SJCRH30 (cell line): ENCODE measurements at places on chromosomes 16 and 17.

DNA sequence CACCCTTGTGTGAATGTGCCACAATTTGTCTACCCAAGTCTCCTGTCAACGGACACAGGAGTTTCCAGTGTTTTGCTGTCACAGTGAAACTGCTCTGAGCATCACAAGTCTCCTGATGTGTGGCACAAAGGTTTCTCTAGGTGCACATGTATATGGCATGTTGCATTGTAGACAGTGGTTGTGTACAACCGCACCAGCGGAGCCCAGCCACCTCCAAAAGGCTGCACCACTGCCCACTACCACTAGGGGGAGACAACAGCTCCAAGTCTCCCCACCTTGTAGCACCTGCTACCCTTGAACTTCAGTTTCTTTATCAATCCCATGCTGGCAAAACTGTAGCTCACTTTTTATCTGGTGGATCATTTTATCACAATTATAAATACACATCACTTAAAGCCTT is 95.5 kb upstream of the ZNF469 start:
- no peak for DNase-seq

DNA sequence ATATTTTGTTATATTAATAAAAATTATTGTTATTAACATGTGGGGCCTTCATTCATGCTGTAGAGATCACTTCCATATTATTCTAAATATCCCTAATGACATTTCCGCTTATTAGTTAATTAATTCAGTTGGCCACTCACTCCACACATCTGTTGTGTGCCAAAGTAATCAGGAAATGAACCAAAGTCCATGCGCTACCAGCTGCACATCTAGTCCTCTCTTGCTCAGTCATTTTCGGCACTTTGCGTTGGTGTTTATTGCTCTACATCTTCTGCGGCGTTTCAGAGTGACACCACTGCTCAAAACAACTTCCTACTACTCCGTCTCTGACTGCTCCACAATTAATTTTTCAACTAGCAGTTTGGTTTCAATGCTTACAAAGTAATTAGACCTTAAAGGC is 101.4 kb upstream of the ZFHX3 start:
- no peak for DNase-seq

- no peak for DNase-seq
These were observed 21.1 kb downstream of the KCTD19 start for GRCh38 chr16:67305216-67306071.

- no peak for DNase-seq
These were observed 111.9 kb downstream of the GSG1L start for GRCh38 chr16:27951489-27952120.

GRCh38 chr16:66266436-66267291 is 99.8 kb upstream of the CDH5 start:
- peak; percentile 80 for DNase-seq

DNA sequence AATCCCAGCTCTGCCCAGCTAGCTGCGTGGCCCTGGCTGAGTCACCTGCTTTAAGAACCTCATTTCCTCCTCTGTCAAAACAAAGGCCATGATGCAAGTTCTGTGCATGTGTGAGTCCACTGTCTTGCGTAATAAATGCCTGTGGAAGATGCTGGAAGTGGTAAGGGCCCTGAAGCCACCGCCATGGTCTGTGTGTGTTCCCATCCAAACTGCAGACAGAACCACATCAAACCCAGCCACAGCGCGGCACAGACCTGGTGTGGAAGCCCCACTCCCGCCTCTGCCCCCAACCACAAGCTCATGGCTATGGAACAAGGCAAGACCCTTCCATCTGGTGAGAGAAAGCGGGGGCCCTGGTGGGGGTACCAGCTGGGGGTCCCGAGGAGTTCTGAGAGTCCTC is 26.0 kb downstream of the NECAB2 start:
- DNase-seq: no peak

GRCh38 chr16:86959091-86959651 is 358.0 kb downstream of the C16orf95 start:
- no peak for DNase-seq

- no peak for DNase-seq
These were observed 218.7 kb downstream of the GSG1L start for GRCh38 chr16:27844826-27845225.

GRCh38 chr16:47774661-47775060 is 313.5 kb downstream of the PHKB start:
- DNase-seq: no peak

GRCh38 chr16:58792188-58792587 is 58.1 kb upstream of the GOT2 start:
- DNase-seq: no peak

DNA sequence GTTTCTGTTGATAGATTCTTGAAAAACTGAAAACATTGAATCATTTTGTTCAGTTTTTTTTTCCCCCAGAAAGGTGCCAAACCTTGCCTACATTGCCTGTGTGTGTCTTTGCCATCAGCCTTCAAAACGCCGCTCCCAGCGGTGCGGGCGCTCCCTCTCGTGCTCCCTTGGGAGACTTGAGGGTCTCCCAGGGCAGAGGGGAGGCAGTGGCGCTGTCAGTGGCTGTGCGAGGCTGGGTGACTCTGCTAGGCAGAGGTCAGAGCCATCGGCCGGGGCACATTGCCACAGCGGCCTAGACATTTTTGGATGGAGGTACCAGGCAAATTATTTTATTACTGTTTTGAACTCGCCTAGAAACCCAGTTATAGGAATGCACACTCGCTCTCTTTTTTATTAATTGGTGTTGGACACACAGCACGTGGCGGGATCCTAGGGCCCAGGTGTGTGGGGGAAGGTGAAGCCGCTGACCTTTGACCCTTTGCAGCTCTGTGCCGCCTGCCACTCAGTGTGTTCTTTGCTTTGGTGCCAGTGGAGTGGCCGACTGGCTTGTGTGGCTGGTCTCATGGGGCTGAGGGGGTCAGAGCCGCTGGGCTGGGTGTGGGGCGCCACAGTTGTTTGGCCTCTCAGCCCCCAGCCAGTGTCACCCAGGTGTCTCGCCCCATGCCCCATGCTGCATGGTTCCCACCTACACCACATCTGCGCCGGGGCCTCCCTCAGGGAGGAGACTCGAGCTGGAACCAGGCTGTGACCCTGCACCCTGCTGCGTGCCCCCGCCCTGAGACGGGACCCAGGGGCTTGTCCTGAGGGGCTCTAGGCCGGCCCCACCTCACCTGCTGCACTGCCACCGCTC is 115.7 kb downstream of the BANP start:
- DNase-seq: no peak

GRCh38 chr17:46785696-46786095 is 32.8 kb downstream of the WNT3 start:
- DNase-seq: no peak

GRCh38 chr17:44287651-44288050 is 19.7 kb upstream of the SLC4A1 start:
- DNase-seq: no peak

DNA sequence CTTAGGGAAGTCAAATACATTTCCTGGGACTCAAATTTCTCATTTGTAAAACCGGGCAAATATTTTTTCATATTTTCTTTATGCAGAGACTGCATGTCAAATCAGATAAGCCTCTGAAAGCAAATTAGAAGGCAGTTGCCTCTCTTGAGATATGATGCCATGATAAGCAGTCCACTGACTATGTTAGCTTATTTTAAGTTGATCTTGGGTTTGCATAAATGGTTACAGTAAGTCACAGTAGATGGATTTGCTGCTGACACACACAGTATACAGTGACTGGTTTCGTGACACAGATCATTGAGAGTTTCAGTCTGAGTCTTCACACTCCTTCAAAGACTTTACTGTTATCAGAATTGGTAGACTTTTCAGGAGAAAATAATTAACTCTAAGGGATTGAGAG is 927.6 kb upstream of the CDH8 start:
- no peak for DNase-seq

DNA sequence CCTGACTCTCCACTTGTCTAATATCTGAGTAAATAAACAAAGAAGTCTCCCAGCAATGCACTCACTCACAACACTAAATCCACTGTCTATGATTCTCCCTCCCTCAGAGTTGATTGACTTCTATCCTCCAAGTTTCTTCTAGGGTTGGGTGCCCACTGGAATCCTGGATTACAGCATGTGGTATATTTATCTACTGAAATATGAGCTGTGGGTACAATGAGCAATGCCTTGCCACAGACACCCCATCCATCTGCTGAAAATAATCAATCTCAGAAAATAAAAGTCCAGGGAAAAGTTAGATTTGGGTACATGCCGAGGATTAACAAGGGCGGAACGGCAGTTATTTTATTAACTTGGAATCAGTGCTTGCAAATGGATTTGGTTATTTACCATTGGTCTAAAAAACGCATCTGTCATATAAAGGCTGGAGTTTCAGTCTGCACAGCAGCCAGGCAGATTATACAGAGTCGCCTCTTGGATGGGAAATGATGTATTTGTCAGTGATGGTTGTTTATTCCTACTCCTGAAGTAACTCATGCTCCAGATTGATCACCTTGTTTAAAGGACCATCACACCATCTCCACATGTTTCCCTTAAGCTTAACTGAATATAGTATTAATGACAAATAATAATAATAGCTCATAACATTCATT is 193.9 kb upstream of the SOX9 start:
- no peak for DNase-seq

- DNase-seq: no peak
These were observed 20.2 kb downstream of the ANKS3 start for GRCh38 chr16:4713663-4714501.

DNA sequence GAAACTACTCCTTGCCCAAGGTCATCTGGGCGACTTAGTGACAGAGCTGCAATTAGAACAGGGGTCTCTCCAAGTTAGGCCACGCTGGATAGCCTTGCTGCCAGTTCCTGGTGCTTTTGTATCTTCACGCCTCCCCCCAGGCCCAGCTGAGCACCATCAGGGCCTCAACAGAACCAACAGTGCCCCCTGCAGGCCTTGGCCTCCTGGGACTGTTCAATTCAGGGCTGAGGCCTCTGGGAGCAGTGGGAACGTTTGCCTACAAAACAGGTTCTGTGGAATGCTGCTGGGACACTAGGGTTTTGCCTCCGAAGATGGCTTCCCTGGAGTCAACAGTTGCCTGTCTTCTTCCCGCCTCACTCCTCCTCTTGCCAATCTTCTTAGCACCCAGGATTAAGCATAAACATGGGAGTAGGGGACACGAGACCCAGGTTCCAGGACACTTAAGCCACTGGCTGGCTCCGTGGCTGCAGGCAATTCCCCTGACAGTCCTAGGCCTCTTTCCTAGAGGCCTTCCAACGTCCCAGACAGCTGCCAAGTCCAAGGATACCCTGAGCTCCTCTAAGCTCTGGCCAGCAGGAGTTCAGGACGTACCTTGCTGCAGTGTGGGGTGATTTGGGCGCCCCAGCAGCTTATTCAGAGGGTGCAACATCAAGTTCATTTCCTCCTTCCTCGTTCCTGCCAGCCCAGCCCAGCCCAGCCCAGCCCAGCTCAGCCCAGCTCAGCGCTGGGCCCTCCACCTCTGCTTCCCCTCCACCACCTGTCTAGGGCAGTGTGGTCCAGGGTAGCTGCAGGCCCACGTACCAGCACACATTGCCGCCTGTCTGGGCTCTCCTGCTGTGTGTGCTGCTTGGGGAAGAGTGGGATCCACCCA is 246.6 kb upstream of the RPL38 start:
- DNase-seq: peak; percentile 84

- no peak for DNase-seq
These were observed 2.7 kb downstream of the FBXO31 start for GRCh38 chr16:87380881-87381280.

DNA sequence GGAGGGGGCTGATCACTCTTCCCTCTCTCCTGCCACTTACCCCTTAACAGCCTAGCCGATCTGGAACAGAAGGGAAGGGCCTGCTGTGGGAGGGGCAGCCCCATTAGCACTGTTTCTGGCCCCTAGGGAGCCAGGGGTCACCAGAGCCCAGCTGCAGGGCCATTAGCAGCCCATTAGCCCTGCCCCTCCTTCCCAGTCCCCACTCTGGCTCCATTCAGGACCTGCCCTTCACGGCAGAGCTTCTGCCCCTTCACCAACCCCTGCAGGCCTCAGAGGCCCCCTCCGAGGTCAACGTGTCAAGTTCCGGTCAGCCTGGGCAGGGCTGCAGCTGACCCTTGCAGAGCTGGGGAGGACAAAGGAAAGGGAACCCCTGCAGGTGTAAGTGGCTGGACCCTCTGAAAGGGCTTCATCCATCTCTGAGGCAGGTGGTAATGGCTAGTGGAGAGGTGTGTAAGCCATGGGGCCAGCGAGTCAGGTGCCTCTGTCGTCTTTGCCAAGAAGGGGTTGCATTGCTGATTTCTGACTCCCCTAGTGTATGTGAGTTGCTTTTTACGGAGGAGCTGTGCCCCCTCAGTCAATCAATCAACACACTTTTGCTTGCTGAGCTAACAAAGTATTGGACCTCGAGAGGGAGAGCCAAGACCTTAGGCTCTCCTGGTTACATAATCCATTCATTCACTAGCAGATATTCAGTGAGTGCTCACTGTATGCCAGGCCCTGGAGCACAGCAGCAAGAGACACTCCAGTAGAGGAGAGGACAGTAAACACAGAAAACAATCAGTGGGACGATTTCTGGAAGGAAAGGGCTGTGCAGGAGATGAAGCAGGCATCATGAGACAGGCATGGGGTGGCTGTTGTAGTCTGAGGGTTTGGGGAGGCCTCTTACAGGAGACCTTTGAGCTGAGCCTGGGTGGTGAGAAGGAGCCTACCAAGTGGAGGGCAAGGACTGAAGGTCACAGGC is 18.2 kb upstream of the KCNJ12 start:
- DNase-seq: no peak

DNA sequence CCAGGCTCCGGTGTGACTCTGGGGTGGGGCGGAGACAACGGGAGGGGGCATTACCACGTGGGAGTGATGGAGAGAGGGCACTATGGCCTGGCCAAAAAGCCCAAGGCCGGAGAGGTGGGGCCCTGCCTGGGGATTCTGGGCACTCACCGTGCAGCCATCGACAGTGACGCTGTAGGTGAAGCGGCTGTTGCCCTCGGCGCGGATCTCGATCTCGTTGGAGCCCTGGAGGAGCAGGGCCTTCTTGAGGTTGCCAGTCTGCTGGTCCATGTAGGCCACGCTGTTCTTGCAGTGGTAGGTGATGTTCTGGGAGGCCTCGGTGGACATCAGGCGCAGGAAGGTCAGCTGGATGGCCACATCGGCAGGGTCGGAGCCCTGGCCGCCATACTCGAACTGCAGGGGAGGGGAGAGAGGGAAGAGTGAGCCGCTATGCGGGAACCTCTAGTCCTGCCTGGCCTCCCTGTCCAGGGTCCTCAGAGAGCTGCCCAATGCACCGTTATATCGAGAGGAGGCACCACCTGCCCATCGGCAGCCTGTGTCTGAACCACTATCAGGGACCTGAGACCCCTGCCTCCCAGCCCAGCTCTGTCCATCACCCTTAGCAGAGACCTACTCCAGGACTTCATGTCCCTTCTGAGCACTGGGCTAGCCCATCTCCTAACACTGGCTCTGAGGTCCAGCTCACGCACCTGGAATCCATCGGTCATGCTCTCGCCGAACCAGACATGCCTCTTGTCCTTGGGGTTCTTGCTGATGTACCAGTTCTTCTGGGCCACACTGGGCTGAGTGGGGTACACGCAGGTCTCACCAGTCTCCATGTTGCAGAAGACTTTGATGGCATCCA is 15.6 kb downstream of the COL1A1 start:
- DNase-seq: no peak

DNA sequence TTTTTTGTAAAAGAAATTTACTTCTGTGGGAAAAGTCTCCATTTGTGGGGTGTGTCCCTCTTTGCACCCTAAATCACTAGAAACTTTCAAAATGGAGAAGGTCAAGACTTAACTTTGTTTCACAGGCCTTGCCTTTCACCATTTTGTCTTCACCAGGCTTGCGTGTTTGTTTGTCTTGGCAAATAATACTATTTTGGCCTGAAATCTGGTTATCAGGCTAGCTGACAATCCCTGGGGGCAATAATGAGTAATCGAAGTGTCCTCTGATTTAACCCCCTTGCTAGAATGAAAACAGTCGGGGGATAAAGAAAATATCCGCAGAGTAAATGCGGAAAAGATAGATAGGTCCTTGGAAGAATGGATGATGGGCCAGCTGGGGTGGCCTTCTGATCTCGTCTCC is 34.5 kb downstream of the SLC39A11 start:
- DNase-seq: no peak

- DNase-seq: no peak
These were observed 5.8 kb downstream of the DNAAF1 start for GRCh38 chr16:84150926-84151325.
